Stimulated activated CD4-positive, alpha-beta T cell treated with anti-CD3 and anti-CD28 coated beads, Interleukin-4, amount 100 ng/mL, for 1 hour (primary cell): ENCODE measurements at places on chromosomes 16 and 17.

DNA sequence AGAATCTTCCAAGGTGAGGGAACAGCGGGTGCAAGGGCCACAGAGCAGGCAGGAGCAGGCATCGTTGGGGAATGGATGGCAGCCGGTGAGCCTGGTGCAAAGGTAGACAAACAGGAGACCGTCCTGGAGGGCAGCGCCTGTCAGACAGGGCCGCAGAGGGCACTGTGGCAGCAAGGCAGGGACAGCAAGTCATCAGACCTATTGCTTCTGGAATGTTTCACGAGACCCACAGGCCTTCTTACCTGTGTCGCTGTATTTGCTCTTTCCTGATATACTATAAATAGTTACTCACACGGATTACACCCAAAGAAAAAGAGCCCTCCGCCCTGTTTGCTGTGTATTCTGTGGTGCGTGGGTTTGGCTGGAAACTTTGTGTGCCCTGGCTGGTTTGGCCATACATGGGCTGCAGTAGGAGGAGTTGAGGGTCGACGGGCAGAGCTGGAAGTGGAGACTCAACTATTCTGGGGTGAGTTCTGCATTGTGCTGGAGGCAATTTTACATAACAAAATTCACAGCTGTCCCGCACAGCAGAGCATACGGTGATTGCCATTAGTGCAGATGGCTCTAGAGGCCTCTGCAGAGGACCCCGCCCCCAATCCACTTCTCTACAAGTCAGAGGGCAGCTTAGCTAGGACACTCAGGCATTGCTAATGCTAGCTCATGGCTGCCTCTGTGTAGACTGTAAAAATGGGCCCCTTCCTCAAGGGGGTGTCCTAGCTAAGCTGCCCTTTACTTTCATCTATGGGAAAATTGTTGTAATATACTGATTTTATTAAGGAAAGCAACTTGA is 18.6 kb upstream of the POLR3E start:
- no peak for DNase-seq

- DNase-seq = no peak
These were observed 21.0 kb upstream of the SLC12A3 start for GRCh38 chr16:56844056-56844455.

- DNase-seq = no peak
These were observed 131.1 kb downstream of the AXIN2 start for GRCh38 chr17:65430209-65430833.

- no peak for DNase-seq
These were observed 73.6 kb upstream of the CCL1 start for GRCh38 chr17:34436607-34437006.

GRCh38 chr17:28646039-28646754 is 1.2 kb upstream of the BLTP2 start:
- no peak for DNase-seq

DNA sequence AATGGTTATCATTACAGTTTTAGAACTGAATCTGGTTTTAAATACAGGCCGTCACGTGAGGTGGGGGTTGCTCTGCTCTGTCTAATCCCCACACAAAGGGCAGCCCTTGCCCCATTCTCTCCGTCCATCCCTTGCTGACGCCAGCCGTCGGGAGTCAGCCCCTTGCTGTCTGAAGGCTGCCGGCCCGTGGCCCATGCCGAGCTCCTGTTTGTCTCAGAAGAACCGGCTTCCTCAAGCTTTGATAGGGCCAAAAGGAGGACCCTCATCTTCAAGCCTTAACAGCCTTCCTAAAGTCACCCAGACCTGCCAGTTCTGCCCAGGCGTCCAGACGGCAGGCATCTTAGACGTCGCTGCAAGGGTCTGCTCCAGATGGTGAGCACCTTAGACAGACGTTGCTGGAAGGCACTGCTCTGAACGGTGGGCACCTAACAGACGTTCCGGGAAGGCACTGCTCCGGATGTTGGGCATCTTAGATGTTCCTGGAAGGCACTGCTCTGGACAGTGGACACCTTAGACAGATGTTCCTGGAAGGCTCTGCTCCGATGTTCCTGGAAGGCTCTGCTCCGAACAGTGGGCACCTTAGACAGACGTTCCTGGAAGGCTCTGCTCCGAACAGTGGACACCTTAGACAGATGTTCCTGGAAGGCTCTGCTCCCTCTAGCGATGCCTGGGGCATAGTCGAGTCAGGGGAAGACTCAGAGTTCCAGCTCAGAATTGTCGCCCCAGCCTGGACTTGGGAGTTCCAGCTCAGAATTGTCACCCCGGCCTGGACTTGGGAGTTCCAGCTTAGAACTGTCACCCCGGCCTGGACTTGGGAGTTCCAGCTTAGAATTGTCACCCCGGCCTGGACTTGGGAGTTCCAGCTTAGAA is 35.1 kb upstream of the CHMP6 start:
- DNase-seq = no peak

DNA sequence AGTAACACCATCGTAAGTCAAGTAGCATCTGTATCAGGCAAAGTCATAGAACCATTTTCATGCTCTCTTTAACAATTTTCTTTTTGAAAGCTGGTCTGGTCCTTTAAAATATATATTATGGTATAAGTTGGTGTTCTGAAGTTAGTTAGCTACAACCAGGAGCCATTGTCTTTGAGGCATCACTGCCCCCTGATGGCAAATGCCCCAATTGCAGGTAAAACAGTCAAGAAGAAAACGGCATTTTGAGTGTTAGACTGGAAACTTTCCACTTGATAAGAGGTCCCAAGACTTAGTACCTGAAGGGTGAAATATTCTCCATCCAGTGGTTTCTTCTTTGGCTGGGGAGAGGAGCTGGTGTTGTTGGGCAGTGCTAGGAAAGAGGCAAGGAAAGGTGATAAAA is 14.1 kb downstream of the TP53 start:
- DNase-seq = peak; percentile 45

GRCh38 chr16:50675686-50676610 is 5.2 kb downstream of the SNX20 start:
- no peak for DNase-seq

DNA sequence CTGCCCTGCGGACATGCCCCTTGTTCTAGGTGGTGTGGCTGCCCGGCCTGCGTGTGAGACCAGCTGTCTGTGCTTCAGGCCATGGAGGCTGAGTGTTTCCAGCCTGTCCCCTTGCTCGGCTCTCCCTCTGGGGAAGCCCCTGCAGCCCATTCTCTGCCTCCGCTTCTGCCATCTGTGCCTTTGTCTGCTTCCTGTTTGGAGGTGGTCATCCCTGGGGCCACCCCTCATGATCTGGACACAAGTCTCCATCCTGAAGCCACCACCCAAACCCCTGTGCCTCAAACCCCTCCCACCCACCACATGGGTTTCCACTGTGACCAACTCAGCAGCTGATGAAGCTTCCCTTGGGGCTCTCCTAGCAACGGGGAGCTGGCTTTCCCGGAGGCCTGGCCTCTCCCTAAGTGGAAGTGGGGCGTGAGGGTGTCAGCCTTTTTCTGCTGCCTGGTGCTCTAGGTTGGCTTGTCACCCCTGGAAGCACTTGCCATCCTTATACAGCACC is 184.9 kb downstream of the SEC14L1 start:
- no peak for DNase-seq

- no peak for DNase-seq
These were observed 81.7 kb upstream of the FAM20A start for GRCh38 chr17:68682903-68683302.

DNA sequence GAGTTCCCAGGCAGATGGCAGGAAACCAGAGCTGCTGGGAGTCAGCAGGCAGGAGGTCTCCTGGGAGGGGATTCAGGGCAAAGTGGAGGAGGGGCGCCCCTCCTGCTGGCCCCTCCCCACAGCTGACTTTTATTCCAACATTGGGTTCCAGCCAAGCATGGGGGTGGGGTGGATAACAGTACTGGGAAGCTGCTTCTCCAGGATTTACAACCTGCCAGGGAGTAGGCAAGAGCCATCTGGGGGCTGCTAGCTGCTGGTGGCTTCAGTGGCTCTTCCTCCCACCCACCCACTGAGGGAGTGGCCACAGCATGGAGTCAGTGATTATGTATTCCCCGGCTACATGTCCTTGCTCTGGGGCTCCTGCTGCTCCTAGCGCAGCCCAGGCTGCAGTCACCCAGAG is 36.8 kb downstream of the TMEM132E start:
- no peak for DNase-seq

- no peak for DNase-seq
These were observed 4.0 kb downstream of the ZFHX3 start for GRCh38 chr16:73043828-73044467.

DNA sequence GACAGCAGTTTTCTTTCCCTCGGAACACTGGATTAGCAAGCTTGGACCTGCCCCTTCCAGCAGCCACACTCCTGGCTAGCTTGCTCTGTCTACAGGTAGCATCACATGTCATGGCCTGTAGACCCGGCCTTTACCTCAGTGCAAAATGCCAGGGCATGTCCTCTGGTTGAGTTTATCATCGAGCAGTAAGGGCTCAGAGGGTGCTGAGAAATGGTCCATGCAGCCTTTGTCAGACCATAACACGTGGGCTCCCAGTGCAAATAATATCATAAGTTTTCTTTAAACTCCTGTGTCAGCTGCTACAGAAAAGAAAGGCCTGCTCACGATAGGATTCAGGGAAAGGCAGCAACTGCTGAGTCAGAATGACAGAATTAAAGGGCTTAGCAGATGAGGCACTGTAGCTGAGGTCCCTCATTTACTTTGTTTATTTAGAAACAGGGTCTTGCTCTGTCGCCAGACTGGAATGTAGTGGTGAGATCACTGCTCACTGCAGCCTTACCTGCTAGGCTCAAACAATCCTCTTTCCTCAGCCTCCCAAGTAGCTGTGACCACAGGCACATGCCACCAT is 8.0 kb upstream of the GNA13 start:
- DNase-seq = no peak
